ENCODE measurements at places on chromosomes 13 and 19. TPM values are rescaled to one million over a fixed set of nuclear protein-coding genes. Genes with fewer than 3 reads are reported as not detected.

- no peak overlapping the region for H3K4me3 ChIP-seq
- H3K27ac ChIP-seq: peak overlapping the region; percentile 11
Measured at GRCh38 chr19:9786342-9786741, 17.8 kb upstream of the ZNF846 start.

- no peaks in the 10 kb centered on the region for H3K36me3 ChIP-seq
- H3K27me3 ChIP-seq: no peaks in the 10 kb centered on the region
- no peak for DNase-seq
- no peak overlapping the region for H3K27ac ChIP-seq
- H3K4me1 ChIP-seq: no peaks in the 10 kb centered on the region
Measured at GRCh38 chr19:31152906-31153305, 196.3 kb downstream of the TSHZ3 start.

GRCh38 chr13:99033814-99034213 is 56.0 kb upstream of the DOCK9 start:
- no peaks in the 10 kb centered on the region for H3K4me1 ChIP-seq
- DNase-seq: no peak
- H3K36me3 ChIP-seq: no peaks in the 10 kb centered on the region
- no peaks in the 10 kb centered on the region for H3K27me3 ChIP-seq

UBE2L5 gene
- 1.7 TPM for total RNA-seq
